ENCODE measurements at places on chromosomes 5 and 9.
A peak's percentile ranks its signal among the peaks of the same experiment; 100 is the strongest.

DNA sequence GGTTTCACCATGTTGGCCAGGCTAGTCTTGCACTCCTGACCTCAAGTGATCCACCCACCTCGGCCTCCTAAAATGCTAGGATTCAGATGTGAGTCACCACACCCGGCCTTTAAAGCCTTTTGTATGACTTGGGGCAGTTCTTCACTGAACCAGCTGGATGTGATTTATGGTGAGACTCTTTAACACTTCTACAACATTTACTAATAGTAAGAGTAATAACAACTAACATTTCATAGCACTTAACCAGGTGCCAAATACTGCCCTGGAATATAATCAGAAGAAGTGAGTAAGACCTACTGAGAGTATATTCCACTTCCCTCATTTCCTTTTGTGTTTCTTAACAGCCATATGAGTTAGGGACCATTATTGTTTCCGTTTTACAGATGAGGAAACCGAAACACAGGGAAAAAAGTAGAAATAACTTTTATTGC is 10.0 kb downstream of the ZSWIM6 start:
- DNase-seq = no peak

DNA sequence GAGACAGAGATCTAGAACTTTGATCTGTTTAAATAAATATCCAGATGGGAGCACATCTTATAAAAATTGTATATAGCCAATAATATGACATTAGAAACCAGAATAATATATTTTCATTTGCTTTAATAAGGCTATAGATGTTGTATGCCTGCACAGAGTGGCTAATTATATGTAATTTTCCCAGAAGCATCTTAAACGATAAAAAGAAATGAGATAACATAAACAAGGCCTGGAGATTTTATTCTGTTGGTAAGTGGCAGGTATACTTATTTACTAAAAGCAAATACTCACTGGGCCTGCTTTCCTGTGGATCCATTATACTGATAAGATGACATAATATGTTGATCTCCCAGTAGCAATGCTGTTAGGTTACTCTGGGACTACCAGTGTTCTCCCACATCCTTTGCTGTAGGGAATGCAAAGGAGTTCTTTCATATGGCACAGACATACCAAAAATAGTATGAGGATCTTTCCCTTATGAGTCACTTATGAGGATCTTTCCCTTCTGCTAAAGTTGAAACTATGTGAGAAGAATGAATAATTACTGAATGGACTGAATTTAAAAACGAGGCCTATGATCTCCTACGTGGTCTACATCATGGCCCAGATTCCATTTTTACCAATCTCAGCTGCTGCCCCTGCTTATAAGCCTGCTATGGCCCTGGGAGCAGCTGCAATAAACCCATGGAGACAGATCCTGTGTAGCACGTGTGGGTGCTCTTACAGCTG is 112.1 kb downstream of the NUDT12 start:
- no peak for DNase-seq

GRCh38 chr5:151183456-151184245 is 26.1 kb upstream of the ANXA6 start:
- no peak for DNase-seq

- no peak for DNase-seq
These were observed 272.3 kb downstream of the ZSWIM6 start for GRCh38 chr5:61604076-61605025.

DNA sequence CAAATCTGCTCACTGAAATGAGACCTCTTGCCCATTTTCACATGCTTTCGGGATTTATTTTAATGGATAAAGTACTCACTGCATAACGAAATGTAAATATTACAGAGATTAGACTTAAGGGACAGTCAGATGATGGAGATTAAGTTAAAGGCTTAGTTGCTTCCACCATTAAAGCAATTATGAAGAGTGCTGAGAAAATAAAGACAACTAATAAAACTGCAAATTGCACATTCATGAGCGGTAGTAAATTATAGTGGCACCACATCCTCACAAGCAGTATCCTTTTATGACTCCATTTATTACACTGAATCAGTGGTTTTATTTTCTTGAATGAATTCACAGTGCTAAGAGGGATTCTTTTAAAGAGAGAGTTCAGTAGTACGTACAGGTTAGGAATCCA is 76.2 kb upstream of the TMED7 start:
- no peak for DNase-seq

GRCh38 chr9:120915854-120916470 is 10.6 kb downstream of the TRAF1 start:
- DNase-seq = no peak

GRCh38 chr5:173383711-173384110 is 55.5 kb upstream of the STC2 start:
- no peak for DNase-seq

GRCh38 chr5:87661784-87662566 is 249.2 kb upstream of the CCNH start:
- no peak for DNase-seq

GRCh38 chr5:74028976-74029375 is 403.0 kb downstream of the ARHGEF28 start:
- no peak for DNase-seq

DNA sequence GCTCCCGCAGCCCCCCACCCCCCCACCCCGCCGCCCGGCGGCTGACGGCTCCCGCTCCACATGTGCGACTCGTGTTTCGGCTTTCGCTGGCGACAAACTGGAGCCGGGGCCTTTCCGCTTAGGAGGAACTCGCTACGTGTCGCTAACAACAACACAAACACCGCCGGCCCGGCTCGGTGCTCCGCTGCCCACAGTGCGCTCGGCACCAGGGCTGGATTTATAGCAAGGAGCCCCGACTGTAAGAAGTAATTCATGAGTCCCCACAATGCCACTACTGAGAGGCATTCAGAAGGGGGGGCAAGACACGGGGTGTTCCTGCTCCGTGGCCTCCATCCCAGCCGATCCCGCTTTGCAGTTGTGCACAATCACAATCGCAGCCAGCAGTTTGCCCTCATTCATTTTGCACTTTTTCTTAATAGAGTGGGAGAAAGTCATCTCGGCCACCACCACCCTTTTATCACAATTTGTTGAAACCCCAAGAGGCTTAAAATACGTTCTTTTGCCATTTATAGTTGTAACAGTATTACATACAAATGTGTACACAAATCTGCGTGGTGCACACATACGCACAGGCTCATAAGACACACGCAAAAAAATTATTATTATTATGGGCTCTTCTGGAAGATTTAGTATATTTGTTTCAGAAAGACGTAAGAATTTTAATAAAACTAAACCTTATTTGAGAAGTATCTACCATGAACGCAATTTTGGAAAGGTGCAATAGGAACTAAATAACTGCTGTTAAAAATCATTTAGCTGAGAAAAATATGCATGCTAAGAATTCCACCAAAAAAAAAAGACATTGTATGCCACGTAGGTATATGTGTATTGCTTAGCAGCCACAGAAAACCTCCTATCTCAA is 48.1 kb downstream of the EBF1 start:
- DNase-seq = peak; percentile 38

- no peak for DNase-seq
These were observed 25.2 kb downstream of the CCL28 start for GRCh38 chr5:43386960-43387362.

DNA sequence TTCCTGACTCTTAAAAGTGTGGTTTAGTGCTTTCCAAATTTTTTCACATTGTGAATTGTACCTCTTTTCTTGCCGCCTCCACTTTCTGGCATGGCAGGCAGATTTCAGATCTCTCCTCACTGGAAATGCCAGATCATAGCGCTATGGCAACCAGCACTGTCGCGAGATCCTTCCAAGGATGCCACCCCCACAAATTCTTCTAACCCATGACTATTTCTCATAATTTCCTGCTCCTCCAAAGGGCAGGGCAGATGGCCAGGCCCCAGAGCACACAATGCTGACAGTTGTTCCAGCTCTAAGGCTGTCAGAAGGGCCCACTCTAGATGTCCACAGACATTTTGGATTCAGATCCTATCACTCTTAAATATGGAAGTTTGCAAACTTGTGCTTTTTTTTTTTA is 446.2 kb upstream of the RIOK2 start:
- no peak for DNase-seq

DNA sequence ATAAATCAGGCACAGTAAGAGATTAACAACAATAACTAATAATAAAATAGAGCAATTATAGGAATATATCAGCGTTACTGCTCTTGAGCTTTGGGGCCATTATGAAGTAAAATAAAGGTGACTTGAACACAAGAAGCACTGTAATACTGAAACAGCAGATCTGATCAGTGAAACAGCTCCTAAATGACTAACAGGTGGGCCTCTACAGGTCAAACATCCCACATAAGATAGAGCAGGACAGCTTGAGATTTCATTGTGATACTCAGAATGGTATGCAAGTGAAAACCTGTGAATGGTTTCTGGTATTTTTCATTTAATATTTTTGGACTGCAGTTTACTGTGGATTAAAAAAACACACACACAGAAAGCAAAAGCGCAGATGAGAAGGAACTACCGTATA is 24.0 kb upstream of the MAP3K1 start:
- no peak for DNase-seq

GRCh38 chr5:172156541-172156994 is 31.5 kb downstream of the STK10 start:
- no peak for DNase-seq

DNA sequence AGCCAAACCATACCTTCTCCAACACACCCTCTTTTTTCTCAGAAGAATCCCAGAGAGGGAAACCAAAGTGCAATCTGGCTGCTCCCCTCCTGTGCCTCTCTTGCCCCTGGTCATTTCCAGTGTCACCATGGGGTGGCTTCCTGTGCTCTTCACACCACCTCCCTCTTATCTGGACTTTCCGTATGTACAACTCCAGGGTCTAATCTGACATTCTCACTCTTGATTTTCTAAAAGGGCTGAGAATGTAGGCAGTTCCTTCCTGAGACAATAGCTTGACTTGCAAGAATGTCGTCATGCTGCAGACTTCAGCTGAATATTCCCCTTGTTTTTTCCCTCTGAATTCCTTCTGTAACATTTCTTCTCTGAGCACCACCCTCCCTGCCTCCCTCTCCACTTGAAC is 110.2 kb downstream of the FBXL7 start:
- DNase-seq = no peak

- DNase-seq = no peak
These were observed 264.4 kb upstream of the MSX2 start for GRCh38 chr5:174459832-174460448.

DNA sequence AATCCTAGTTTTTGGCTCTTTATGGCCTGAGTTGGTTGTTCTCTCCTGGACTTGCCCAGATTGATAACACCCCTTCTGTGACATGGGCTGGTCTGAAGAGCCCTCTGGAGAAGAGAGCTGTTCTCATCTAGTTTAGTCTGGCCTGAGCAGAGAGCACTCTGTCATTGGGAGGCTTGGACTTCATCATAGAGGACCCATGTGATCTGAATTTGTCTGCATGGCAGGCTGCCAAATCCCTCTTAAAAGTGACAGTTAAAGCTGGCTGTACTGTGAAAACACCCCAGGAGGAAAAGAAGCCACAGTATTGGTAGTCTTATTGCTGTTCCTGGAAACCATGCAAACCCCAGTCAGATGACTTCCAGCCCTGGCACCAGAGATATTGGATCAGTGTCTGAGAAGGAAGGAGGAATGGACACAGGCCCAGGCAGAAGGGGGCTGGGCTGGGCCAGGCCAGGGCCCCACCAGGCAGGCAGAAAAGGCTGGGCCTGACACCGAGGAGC is 3.7 kb upstream of the WDR31 start:
- DNase-seq = no peak

- DNase-seq = no peak
These were observed 94.6 kb upstream of the TXNDC8 start for GRCh38 chr9:110432253-110432652.

DNA sequence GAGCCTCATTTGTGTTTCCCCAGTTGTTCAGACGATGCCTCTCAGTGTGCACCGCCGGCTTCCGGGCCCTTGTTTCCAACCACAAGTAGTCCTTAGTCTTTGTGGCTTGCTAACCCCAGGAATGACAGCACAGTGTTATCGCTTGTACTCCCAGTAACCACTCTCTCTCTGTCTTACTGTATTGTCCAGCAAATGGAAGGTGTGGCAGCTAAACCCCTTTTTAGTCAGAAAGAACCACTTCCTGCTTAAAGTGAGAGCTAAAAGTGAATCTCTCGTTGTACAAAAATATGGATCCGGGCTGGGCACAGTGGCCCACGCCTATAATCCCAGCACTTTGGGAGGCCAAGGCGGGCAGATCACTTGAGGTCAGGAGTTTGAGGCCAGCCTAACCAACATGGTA is 61.3 kb downstream of the ENC1 start:
- DNase-seq = no peak

DNA sequence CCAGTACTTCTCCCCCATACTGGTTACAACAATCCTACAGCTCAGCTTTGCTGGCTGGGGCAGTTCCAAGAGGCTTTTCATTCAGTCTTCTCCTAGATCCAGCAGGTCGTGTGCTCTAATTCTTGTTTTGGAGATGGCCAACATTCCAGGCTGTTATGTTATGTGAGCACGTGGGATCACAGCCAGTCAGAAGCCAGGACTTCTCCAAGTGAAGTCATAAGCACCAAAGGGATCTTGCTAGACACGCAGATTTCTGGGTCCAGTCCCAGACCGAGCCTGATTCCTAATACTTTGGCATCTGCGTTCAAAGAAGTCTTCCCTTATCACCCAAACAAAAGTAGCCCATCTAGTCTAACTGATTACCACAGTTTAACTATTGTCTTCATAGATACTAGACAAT is 1.4 kb upstream of the LARP1 start:
- DNase-seq = no peak

DNA sequence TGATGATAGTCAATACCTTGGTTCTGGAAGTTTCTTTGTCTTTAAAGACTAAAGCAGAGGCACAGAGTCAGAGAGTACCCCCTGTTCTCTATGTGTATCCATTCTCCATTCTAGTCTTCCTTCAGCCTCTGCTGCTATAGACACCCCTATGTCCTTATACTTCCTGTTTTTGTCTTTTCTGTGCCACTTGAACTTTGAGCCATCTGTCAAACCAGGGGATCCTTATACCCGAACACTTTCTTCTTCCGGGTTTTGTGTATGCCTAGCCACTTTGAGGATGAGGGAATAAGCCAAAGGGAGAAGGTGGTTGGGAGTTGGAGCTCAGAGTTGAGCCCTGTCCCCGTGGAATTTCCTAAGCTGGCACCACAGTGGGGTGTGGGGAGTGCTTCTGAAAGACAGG is 61.1 kb upstream of the IL6ST start:
- DNase-seq = no peak

GRCh38 chr5:146745931-146746577 is 132.5 kb downstream of the PPP2R2B start:
- no peak for DNase-seq

DNA sequence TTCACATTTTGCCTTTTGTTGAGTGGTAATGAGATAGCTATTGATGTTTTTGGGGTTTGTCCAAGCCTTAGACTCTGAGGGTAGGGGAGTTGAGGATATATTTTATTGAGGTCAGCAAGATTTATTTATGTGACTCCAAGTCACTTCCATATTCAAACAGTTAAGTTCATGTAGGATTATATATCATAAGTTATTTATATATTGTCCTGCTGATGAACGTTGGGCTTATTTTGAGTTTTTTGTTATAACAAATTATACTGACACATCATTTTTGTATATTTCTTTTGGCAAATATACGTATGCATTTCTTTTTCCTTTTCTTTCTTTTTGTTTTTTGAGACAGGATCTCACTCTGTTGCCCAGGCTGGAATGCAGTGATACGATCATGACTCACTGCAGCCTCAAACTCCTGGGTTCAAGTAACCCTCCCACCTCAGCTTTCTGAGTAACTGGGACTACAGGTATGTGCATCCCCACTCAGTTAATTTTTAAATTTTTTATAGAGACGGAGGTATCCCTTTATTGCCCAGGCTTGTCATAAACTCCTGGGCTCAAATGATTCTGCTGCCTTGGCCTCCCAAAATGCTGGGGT is 23.5 kb upstream of the IL12B start:
- no peak for DNase-seq
